ENCODE measurements at places on chromosomes 3 and 15.

- DNase-seq = no peak
Observed at GRCh38 chr15:73190189-73190601, 137.9 kb downstream of the NEO1 start.

GRCh38 chr3:45084820-45085816 is 59.0 kb downstream of the CLEC3B start:
- no peak for DNase-seq

- DNase-seq = no peak
Observed at GRCh38 chr3:135558150-135558783, 407.3 kb upstream of the PPP2R3A start.

DNA sequence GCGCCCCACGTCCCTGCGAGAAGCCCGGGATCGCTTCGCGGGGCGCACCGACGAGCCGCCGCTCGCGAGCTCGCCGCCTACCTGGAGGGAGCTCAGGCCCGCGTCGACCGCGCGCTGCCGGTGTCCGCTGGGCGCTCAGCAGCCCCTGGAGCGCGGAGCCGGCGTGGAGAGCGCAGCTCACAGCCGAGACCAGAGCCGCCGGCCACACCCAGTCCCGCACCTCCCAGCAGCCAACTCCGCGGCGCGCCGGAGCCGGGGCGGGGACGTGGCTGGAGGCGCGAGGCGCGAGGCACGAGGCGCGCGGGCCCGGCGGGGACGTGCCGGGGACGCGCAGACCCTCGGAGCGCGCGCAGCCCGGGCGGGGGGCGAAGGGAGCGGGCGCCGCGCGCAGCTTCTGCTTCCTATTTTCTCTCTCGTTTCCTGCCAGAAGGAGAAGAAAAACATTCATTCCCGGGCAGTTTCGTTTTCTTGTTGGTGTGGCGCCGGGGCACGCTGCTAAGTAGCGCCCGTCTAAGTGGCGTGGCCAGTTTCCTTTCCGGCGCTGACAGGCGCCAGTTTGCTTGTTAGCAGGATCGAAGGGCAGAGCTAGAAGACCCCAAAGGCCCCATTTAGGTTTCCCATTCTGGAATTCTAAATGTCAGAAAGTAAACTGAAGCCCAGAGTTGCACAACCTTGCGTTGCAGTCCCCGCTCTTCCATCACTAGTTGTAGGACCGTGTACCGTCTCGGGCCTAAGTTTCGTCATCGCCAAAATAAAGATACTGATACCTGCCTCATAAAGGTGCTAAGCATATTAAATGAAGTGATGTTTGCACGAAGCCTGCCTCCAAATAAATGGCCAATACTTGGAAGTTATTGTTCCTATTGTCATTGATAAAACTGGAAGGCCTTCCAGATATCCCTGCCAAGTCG is at the start of gene GNB4:
Gene GNB4 (minus strand): TSS at position 206 of the 911 bp plus-strand sequence. CDS start 25,270 bp downstream, outside the sequence.
- DNase-seq = peak; percentile 78

DNA sequence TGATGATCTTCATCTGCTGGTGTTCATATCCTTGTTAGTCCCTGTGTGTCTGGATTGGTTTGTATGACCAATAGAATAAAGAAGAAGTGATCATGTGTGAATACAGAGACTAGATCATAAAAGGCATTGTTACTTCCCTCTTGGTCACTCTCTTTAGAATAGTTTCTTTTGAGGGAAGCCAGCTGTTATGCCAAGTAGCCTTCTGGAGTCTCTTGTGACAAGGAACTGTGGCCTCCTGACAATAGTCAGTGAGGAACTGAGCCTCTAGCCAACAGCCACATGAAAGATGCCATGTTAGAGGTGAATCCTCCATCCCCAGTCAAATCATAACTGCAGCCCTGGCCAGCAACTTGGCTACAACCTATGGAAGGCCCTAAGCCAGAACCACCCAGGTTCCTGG is 63.0 kb upstream of the SMAD3 start:
- DNase-seq = no peak

GRCh38 chr3:119357190-119357589 is 63.0 kb downstream of the ARHGAP31 start:
- no peak for DNase-seq

DNA sequence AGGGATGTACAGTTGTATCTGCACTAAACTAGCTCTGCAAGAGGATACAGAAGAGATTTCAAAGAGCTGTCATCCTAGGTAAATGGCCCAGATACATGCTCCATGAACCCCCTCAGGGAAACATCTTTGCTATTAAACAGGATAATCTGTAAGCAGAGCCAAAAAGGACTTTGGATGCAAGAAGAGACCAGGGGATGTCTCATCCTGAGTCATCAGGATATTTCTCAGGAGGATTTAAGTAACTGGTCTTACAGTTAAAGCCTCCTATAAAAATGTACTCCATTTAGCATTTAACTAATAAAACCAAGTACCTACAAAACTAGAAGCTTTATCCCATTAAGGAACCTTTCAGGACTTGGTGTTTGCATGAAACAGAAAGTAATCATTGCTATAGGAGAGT is 48.2 kb upstream of the PHLDB2 start:
- no peak for DNase-seq

GRCh38 chr3:8966150-8966819 is 3.0 kb upstream of the RAD18 start:
- no peak for DNase-seq

GRCh38 chr15:75061272-75061671 is 37.9 kb downstream of the PPCDC start:
- DNase-seq = no peak

DNA sequence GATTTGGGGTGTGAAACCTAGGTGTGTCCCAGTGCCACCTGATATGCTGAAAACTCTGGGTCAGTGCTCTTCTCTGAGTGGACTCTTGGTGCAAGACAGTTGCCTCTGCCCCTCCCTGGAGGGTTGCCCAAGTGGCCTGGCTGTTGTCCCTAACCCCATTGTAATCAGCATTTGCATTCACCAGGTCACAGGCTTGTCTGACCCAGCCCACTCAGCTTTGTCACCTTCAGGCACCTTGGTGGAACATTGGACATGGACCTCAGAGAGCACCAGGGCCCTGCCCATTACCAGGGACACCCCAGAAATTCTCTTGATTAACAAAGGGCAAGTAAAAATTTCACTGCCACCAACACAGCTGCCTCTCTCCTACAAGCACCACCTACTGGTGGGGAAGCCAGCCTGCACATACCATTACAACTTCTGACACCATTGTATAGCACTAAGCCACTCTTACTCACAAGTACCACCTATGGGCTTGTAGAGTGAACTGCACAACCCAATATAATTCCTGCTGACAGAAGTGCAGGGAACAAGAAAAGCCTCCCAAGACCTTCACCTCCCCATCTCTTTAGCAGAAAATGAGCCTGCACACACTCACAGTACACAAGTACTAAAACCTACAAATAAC is 324.6 kb downstream of the EPHA6 start:
- DNase-seq = no peak

DNA sequence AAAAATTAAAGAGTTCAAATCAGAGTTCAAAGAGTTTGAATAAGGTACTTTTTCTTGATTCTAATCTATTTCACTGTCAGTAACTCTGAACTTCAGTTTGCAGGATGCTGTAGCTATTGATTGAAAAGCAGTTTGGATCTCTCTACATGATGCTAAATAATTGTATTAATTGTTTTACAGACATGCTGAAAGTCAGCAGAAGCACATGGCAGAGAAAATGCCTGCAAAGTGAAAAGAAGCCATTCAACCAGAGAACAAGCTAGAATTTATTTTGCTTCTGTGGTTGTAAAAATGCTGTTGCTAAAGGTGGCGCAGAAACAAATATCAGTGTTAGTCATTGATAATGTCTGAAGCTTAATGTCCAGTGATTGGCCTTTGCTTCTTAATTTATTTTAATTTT is 92.1 kb upstream of the IL12A start:
- DNase-seq = no peak

GRCh38 chr3:142973217-142974009 is 9.9 kb upstream of the PAQR9 start:
- DNase-seq = no peak

DNA sequence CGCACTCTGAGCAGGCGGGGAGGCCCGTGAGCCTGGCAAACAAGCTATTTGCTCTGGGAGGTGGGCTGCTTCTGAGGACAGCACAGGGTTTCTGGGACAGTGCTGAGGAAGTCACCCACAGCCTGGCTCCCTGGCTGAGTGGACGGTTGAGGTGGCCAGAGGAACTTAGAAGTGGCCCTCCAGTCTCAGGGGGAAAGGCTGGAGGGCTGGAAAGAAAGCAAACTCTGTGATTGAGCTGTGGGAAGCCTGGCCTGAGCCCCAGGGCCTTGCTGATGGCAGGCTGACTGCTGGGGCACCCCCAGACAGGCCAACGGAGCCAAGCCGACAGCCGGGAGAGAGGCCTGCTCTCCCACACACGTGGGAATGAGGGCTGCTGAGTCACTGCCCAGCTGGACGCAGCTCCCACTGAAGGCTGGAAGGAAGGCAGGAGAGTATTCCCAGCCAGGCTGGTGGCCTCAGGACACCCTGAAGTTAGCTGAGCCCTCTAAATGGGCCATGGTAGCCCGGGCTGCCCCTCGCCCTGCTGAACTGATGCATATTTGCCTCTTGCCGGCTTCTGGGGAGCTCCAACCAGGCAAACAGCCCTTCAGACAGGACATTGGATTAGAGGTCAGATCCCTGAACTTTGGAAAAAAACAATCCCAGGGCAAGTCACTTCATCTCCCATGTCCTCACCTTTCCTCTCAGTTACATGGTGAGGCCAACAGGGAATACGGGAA is 98.0 kb upstream of the TLE3 start:
- no peak for DNase-seq

- no peak for DNase-seq
Observed at GRCh38 chr3:125212091-125212508, 448 bp downstream of the SLC12A8 start.

GRCh38 chr15:43511012-43511885 is 6.2 kb upstream of the MAP1A start:
- no peak for DNase-seq

DNA sequence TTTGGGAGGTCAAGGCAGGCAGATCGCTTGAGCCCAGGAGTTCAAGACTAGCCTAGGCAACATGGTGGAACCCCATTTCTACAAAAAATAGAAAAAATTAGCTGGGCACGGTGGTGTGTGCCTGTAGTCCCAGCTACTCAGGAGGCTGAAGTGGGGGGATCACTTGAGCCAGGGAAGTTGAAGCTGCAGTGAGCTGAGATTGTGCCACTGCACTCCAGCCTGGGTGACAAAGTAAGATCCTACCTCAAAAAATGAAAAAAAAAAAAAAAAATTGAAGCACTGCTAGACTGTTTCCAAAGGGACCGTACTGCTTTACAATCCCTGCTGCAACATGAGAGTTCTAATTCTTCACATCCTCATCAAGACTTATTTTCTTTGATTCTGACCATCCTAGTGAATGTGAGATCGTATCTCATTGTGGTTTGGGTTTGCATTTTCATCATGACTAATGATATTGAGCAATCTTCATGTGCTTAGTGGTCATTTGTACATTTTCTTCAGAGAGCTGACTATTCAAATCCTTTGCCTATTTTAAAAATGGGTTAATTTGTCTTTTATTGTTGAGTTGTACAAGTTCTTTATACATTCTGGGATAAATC is 10.8 kb downstream of the CMTM8 start:
- DNase-seq = no peak

GRCh38 chr15:48802257-48802656 is 8.6 kb downstream of the CEP152 start:
- no peak for DNase-seq

GRCh38 chr3:158165141-158165655 is 55.3 kb downstream of the RSRC1 start:
- no peak for DNase-seq

- no peak for DNase-seq
Observed at GRCh38 chr3:31530960-31531335, 1.8 kb upstream of the STT3B start.

GRCh38 chr15:85865070-85865684 is 70.5 kb upstream of the KLHL25 start:
- DNase-seq = no peak

DNA sequence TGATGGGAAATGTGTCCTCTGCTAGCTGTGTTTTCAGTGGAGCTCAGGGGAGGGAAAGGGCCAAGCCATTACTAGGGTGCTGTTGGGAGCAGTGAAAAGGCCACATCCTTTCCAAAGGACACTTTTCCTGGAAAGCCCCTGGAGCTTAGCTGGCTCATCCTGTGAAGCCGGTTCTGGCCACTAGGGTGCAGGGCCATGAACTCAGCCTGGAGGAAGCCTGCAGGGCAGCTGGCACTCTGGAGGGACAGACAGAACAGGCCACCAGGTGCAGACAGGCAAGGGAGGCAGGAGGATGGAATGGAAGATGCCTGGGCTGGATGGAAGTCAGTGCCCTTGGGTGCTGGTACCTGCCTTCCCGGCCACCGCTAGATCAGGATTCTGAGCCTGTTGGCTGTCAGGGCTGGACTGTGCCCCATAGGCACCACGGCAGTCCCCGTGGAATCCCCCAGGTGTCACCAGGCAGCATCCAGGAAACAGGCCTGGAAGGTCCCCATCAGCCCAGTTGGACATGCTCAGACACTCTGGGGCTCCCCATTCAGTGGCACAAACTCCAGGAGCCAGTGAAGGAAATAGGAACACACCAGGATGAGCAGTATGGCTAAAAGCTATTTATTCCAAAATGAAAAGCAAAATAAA is 76.2 kb upstream of the C2CD4B start:
- no peak for DNase-seq

DNA sequence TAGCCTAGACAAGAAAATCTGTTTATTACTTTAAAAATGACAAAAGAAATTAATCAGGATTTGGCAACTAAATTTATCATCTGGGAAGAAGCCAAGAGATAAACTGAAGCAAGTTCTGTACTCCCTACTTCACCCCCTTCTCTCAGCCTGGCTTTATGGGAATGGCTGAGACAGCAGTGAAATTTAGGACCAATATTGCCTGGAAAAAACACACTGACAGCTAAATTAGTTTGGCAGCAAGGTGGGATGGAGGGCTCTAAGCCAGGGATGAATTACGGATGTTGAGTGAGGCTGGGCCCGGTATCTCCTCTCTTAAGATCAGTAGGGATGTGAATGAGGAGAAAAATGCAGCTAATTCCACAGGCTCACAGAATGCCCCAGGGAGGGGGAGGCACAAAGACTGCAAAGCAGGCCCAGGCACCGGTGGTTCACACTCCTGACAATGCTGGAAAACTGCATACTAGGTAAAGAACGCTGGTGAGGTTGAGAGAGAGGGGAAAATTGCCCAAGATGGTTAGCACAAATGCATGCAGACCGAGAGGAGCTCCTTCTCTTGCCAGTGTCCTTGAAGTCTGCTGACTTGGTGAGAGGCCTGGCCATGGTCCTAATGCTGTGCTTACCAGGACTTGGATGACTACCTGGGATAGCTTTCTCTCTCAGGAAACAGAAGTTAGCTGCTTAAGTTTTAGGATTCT is 89.0 kb downstream of the WDR76 start:
- no peak for DNase-seq

DNA sequence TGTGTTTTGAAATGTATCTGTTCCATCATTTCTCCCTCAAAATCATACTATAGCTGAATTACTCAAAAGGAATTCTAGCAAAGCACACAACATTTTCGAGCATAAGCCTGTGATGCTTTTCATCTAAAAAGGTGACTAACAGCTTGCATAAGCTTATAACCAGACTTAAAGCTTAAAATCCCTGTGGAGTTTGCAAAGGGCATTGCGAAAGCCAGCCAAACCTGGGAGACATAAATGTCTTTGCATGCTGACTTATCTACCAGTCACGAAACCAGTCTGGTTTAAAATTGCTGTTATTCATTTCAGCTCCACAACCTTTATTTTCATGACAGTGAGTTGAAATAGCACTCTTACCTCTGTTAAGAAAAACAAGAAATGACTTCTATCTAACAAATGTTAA is 35.6 kb upstream of the LIPC start:
- no peak for DNase-seq
